ENCODE measurements at places on chromosomes 5 and 9.

DNA sequence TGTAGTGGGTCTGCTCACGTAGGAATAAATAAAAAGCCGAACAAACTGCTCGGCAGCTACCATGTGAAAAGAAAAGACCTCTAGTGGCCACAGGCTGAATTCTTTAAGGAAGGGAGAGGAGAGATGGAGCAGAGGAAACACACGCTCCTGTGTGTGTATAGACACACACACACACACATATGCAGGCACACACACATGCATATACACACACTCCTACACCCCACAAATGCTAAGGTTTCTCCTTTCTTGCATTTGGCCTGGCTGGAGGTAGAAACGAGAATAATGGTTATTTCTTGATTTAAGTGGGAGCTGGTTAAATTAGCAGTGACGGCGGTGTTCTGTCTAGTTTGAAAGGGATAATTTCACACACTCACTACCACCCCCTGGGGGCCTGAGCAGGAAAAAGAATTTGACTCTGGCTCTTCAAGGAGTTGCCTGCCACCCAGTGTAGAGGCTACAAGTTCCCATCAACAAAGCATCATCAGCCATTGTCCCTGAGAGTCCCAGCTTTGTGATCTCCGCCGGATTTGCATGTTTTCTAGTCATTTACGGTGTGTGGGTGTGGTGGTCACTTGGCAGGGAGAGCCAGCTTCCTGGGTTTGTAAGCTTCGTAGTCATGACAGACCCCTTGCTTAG lies at the start of gene INSYN2B:
INSYN2B (minus strand) TSS at position 78 of the 636 bp plus-strand sequence. CDS start 96,597 bp downstream, outside the sequence.
- peak; percentile 82 for DNase-seq

- DNase-seq, result no peak
Observed at GRCh38 chr9:119257592-119257991, 111.6 kb downstream of the BRINP1 start.

GRCh38 chr5:67771791-67772190 lies 443.8 kb upstream of the PIK3R1 start:
- DNase-seq, result no peak

GRCh38 chr5:21806943-21807342 lies 1046.2 kb downstream of the CDH12 start:
- no peak for DNase-seq

GRCh38 chr5:119016125-119016774 lies 27.9 kb upstream of the DTWD2 start:
- no peak for DNase-seq

- no peak for DNase-seq
Observed at GRCh38 chr9:115411993-115412452, 294.1 kb upstream of the TNC start.

DNA sequence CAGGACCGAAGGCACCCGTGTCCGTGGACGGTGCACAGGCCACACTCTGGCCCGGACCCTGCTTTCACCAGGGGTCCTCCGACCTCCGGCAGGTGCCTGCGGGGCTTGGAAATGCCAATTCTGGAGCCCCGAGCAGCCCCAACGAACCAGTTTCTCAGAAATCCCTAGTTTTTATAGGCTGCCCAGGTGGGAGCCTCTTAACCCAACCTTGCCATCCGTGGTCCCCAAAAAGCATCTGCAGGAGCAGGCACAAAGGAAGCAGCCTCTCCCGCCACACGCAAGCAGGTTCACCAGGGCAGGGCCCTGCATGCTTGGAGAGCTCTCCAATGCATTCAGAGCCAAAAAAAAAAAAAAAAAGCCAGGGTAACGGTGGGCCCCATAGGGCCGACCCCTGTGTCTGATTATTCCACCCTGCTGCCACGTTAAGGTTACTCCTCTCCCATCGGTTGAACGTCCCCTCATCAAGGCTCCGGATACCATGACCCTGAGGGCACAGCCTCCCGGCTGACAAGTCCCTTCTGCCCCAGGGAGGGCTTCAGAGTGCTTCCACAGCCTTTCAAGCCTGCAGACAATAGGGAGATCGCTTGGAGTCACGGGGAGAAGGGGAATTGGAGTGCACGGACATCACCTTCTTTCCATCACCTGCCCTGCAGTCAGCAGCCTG lies 796 bp upstream of the TPRN start:
- no peak for DNase-seq

DNA sequence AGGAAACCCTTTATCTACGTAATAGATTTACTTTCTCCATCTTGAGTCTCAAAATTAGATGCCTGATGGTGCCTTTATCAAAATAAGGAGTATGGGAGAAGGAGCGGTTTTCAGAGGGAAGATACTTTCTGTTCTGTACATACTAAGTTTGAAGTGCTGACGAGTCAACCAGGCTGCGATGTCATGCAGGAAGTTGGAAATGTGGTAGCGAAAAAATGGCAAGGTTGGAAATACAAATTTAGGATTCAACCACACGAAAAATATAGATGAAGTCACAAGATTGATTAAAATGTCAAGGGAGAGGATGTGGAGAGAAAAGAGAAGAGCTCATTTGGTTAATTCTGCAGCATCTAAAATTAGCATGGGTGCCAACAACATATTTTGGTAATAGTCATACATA lies 129.5 kb downstream of the FOXD1 start:
- no peak for DNase-seq

DNA sequence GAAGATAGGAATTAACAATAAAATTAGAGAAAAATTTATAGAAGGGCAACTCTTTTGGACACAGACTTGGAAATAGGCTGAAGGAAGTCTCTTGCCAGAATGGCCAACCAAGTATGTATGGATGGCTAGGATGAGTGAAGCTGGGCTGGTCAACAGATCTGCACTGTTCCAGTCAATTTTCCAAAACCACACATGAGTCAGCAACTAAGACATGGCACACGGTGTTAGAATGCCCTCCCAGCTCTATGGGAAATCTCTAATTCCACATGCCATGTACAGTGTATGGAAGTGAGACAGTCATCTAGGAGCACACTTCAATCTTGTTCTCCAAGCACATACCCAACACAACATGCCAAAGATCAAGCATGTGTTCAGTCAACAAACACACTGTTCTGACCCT lies 129.6 kb downstream of the GLIS3 start:
- no peak for DNase-seq

- DNase-seq, result peak; percentile 97
Observed at GRCh38 chr9:86766912-86767311, 180.4 kb downstream of the GAS1 start.

- peak; percentile 43 for DNase-seq
Observed at GRCh38 chr5:112529525-112529924, 110.4 kb upstream of the EPB41L4A start.

DNA sequence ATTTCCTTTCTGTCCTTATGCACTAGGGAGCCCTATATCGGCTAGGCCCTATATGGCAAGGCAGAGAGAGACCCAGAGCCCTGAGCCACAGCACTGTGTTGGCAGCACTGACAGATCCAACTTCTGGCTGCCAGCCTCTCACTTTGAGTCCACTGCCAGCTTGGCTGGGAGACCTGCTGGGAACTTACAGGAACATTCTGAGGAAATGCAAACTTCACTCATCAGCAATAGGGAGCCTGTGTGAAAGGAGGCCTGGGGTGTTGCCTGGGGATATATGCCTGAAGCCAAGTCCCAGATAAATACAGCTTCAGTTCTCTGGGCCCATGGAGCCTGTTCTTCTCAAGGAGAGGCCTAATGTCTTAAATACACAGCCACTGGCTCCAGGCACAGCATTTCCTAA lies 78.0 kb downstream of the ADRB2 start:
- no peak for DNase-seq

DNA sequence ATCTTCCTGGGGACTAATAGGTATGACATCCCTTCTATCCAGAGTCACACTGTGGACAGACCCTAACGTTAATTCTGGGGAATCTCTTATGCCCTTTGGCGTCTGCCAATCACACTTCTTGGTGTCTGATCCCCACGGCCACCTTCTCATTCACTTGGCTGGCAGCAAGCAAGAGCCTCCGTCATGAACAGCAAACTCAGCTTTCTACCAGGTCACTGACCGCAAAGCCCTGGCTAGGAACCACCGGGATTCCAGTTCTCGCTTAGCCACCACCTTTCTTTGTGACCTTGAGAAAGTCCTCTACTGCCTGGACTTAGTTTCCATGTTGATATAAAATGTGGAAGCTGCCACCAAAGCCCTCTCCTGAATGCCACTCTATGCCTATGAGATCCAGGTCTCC lies 67.7 kb upstream of the FCN1 start:
- DNase-seq, result no peak

DNA sequence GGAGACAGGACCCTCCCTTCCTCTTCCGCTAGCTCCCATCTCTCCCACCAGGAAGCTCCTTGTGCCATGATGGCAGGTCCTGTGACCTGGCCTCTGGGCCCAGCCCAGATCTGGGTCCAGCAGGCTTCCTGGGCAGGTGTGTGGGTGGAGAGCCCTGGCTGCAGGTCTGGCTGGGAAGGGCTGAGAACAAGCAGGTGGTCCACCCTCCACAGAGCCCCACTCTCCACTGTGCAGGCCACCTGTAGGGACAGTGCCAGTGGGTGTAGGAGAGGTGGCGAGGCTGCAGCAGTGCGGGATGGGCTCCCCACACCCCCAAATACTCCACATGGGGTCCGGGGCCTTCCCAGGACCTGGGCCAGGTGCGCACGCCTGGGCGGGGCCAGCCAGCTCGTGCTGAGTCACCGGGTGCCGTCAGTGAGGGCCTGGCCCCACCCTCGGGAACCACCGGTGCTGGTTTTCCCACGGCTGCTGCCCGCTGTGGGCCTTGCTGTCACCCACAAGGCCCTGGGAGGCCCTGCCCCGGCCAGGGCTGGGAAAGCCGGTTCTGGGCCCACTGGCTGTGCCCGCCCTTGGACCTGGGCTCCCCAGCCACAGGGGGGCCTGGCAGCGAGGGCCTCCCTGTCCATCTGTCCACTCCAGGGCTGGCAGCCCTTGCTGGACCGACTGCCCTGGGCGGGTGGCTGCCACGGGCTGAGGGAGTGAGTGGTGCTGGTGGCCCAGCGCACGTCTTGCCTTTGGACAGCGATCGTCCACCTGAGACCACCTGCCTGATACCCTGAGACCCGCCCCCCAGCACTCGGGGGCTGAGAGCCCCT lies 9.3 kb upstream of the NRARP start:
- DNase-seq, result peak; percentile 94

- no peak for DNase-seq
Observed at GRCh38 chr9:4174546-4175175, 125.2 kb downstream of the GLIS3 start.

DNA sequence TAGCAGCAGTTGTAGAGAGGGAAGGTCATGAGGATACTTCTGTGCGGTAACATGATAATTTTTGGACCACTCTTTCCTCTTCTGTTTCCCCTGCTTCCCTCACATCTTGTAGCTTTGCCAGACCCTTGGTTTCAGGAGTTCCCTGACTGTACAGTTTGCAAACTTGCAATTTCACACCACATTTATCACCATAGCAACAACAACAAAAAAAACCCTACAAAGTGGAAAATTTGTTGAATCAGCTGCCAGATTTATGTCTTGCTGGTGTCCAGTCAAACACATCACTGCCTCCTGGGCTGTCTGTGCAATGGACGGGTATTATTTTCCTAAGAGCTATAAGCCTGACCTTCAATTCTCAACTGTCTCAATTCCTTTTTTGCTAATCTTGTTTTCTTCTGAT lies 751.6 kb downstream of the TLR4 start:
- no peak for DNase-seq

DNA sequence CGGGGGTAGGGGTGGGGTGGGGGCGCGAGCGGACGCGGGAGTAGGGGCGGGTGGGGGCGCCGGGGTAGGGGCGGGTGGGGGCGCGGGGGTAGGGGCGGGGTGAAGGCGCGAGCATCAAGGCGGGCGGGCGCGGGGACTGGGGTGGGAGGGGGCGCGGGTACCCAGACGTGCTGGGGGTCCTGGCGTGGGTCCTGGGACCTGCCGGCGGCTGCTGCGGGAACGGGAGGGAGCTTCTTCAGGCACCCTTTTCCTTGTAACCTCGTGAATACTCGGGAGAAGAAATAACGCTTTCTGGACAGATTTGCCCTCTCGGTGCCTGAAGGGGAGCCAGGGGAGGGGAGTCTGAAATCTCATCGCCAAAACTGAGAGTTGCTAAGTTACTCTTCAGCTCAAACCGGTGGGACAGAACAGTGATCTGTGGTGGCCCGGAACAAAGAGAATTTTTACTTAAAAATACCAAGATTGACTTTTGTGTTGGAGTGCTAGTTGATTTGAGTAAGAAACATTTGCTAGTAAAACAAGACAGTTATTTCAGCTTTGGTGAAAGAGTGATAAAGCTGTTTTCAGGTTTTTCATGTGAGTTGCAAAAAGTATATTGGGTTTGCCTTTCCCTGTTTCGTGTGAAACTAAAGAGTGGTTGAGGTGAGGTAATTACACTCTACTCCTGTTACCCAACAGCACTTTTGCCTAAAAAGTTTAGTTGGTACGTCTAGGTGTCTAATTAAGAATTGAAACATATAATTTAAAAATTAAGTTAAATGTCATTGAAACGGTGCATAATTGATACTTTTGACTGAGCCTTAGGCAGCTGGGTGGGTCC lies 643 bp downstream of the PLEKHG4B start:
- DNase-seq, result no peak

DNA sequence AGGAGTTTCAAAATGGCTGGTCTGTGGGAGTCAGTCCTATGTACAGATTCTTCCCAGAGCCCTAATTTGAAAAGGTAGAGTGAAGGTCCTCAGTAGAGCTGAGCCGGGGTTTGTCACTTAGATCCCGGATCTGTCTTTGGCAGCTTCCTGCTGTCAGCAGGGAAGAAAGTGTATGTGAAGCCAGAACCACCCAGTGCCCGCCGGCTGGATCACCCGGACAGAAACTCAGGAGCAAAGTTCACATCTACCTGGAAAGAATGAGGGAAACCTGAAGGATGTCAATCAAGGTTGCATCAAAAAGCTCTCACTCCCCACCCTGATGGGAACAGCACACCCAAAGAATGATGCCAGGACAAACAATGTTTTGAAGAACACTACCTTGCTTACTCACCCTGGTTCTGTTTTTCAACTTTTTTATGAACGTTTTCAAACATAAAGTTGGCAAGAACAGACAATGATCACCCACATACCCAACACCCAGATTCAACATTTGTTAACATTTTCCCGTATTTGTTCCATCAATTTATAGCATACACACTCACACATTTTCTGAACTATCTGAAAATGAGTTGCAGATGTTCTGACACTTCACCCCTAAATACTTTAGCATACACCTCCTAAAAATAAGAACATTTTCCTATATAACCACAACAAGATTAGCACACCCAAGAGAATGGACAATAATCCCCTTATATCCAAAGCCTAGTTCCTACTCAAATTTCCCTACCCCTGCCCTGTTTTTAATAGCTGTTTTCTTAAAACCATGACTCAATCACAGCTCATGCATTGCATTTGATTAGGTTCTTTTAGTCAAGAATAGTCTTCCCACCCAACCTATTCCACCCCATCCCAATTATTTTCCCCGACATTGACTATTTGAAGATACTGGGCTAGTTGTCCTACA lies 133.9 kb downstream of the LHFPL2 start:
- no peak for DNase-seq

GRCh38 chr9:126833020-126833419 lies 27.4 kb upstream of the ZBTB34 start:
- DNase-seq, result no peak

GRCh38 chr9:106962122-106962521 lies 99.2 kb downstream of the ZNF462 start:
- no peak for DNase-seq

GRCh38 chr9:135016037-135016640 lies 71.3 kb upstream of the OLFM1 start:
- DNase-seq, result no peak

- no peak for DNase-seq
Observed at GRCh38 chr9:34456151-34456550, 2.2 kb downstream of the FAM219A start.

GRCh38 chr9:119736491-119737454 lies 367.5 kb upstream of the BRINP1 start:
- no peak for DNase-seq

- DNase-seq, result peak; percentile 74
Observed at GRCh38 chr9:35940458-35941407, 17.2 kb downstream of the OR2S2 start.

All from SW480 (cell line).